ENCODE measurements at places on chromosomes 4 and X.

DNA sequence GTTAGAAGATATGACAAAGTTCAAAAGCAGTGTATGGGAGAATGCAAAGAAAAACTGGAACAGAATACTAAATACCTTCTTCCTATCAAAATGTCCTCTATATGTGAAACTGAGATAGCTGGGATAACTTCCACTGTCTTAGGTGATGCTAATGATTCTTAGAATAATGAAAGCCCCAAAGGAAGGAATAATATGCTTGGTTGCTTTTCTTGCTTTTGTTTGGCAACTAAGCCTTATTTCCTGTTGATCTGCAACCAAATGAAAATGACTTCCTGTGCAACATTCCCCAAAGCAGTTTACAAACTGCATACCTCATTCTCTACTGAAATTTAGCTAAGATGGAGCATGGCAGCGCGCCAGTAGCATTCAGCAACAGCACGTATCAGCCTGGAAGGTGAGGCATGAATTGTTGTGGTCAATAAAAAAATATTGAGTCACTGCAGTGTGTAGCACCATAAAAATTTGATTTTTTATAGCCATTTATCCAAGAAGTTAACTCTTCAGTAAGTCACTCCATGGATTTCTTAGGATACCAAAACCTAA is 18.7 kb downstream of the NDNF start:
- no peak for DNase-seq
- H3K4me1 ChIP-seq: peaks cover 8% of the 10 kb centered on the region
- peaks cover 26% of the 10 kb centered on the region for H3K27me3 ChIP-seq
- H3K36me3 ChIP-seq: no peaks in the 10 kb centered on the region
- H3K27ac ChIP-seq: no peak overlapping the region

- no peak overlapping the region for H3K4me3 ChIP-seq
- no peaks in the 10 kb centered on the region for H3K4me1 ChIP-seq
Observed at GRCh38 chrX:8313844-8314243, 142.8 kb upstream of the VCX2 start.

GRCh38 chr4:8352368-8353157 is 83.0 kb downstream of the HTRA3 start:
- no peak overlapping the region for H3K4me3 ChIP-seq
- H3K4me1 ChIP-seq: no peaks in the 10 kb centered on the region
- H3K27me3 ChIP-seq: no peaks in the 10 kb centered on the region
- no peak for DNase-seq
- H3K36me3 ChIP-seq: no peaks in the 10 kb centered on the region
- no peak overlapping the region for H3K27ac ChIP-seq

DNA sequence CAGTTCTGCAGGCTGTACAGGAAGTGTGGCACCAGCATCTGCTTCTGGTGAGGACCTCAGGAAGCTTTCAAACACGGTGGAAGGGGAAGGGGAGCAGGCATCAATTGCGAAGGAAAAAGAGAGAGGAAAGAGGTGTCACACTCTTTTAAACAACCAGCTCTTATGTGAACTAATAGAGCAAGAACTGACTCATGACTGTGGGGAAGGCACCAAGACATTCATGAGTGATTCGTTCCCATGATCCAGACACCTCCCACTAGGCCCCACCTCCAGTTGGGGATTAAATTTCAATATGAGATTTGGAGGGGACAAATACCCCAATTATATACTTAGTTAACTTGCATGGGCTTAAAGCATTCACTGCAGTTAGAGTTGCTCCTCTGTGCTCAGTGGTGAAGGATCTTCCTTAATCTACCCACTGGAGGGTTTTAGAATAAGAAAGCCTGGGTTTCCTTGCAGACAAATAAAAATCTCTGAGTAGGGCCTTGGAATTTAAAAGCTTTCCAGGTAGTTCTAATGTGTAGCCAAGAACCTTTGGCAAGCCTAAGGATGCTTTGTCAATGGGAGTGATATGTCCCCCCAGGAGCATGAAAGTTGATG is 60.0 kb downstream of the SYNPO2 start:
- peaks cover 7% of the 10 kb centered on the region for H3K27me3 ChIP-seq
- no peaks in the 10 kb centered on the region for H3K4me1 ChIP-seq
- no peak overlapping the region for H3K4me3 ChIP-seq
- no peaks in the 10 kb centered on the region for H3K36me3 ChIP-seq

- peaks cover 2% of the 10 kb centered on the region for H3K27me3 ChIP-seq
- H3K27ac ChIP-seq: no peak overlapping the region
- no peak for DNase-seq
- no peaks in the 10 kb centered on the region for H3K36me3 ChIP-seq
- H3K4me3 ChIP-seq: no peak overlapping the region
Observed at GRCh38 chr4:75867130-75867529, 35.1 kb downstream of the PPEF2 start.

GRCh38 chrX:16946971-16947562 is 609 bp downstream of the REPS2 start:
- no peaks in the 10 kb centered on the region for H3K36me3 ChIP-seq
- peaks cover 18% of the 10 kb centered on the region for H3K27me3 ChIP-seq
- peaks cover 5% of the 10 kb centered on the region for H3K4me1 ChIP-seq
- DNase-seq: peak; percentile 20
- H3K4me3 ChIP-seq: peak overlapping the region; percentile 62

DNA sequence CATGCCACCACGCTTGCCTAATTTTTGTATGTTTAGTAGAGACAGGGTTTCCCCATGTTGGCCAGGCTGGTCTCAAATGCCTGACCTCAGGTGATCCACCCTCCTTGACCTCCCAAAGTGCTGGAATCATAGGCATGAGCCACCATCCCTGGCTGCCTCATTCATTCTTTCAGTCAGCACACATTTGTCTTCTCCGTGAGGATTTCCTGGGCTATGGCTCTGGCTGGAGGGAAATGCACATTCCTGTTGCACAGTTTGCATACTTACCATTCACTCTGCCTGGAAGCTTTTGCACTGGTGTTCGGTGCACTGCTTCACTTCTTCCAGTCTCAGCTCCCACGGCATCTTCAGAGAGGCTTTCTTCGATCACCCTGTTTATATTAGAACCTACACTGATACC is 267.8 kb downstream of the STIM2 start:
- H3K4me1 ChIP-seq: no peaks in the 10 kb centered on the region
- no peaks in the 10 kb centered on the region for H3K27me3 ChIP-seq
- DNase-seq: no peak
- H3K36me3 ChIP-seq: no peaks in the 10 kb centered on the region

- H3K4me1 ChIP-seq: no peaks in the 10 kb centered on the region
- no peaks in the 10 kb centered on the region for H3K36me3 ChIP-seq
- no peak overlapping the region for H3K4me3 ChIP-seq
- DNase-seq: no peak
- H3K27me3 ChIP-seq: no peaks in the 10 kb centered on the region
Observed at GRCh38 chr4:52263607-52264006, 212.5 kb downstream of the SPATA18 start.

DNA sequence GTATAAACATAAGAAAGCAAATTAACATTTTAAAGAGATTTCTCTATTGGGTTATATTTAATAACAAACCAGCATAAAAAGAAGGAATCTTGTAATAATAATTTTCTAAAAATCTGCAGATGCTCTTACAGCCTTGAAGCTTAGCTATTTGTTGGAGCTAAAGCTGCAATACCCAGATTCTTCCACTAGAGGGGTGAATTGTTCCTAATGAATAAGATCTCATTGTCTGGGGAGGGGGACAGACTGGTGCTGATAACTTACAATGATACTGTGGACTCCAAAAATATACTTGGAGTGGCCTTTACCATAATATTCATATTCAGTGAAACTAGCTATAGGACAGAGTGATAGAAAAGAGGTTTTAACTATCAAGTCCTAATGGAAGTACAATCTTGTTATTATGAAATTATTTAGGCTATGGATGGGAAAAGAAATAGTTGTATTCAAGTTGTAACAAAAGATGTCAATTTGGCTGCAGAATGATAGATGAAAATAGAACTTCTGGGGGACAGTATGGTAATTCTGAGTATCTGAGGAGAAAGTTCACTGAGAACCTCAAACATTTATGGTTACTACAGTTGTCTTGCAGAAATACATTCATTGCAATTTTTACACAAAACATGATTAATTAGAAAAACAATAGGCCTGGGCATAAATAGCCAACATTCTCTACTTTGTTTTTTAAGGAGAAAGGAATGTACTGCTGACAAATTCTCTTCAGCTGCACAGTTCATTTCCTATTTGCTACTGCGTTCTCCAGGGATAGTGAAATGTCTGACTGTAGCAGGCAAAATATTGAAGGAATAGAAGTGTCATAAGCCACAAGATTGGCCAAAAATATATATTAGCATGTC is 443.3 kb downstream of the GBA3 start:
- H3K36me3 ChIP-seq: no peaks in the 10 kb centered on the region
- H3K27ac ChIP-seq: no peak overlapping the region
- H3K4me1 ChIP-seq: no peaks in the 10 kb centered on the region
- no peak for DNase-seq
- H3K4me3 ChIP-seq: no peak overlapping the region

DNA sequence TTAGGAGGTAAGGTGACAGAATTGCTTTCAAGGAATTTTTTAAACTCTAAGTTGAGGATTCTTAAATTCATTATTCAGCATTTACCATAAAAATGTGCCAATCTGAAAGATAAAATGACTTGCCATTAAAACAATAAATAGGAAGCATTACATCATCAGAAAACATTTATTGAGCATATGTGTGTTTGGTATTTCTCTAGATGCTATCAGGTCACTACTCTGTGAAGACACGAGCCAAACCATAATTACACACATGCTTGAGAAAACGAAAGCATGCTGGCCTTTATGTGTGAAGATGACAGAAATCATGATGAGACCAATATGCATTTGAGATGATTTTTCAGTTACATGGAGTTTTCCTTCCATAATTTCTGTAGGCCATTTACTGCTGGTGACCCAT is 12.3 kb upstream of the IL21 start:
- no peaks in the 10 kb centered on the region for H3K36me3 ChIP-seq
- no peak overlapping the region for H3K4me3 ChIP-seq
- DNase-seq: no peak
- peaks cover 10% of the 10 kb centered on the region for H3K27me3 ChIP-seq
- peaks cover 3% of the 10 kb centered on the region for H3K4me1 ChIP-seq

- H3K36me3 ChIP-seq: no peaks in the 10 kb centered on the region
- H3K27ac ChIP-seq: no peak overlapping the region
- DNase-seq: no peak
- H3K4me3 ChIP-seq: no peak overlapping the region
- no peaks in the 10 kb centered on the region for H3K4me1 ChIP-seq
- H3K27me3 ChIP-seq: no peaks in the 10 kb centered on the region
Observed at GRCh38 chrX:38937400-38937799, 136.1 kb downstream of the MID1IP1 start.

DNA sequence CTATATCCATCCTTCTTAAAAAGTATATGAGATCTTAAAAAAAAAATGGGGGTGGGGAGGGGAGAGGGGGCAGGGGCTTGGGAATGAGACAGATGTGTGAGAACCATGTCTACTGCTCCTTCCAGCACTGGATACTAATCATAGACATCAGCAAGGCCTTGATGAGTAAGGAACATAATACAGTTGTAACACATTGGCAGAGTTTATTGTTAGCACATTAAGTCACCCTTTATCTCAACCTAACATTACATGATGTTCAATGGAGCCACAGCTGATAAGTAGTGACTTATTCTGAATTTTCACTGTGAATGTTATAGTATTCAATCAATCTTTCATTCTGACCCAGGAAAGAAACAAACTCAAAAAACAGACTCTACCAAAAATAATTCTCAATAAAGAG is 47.3 kb upstream of the KCNE5 start:
- H3K4me3 ChIP-seq: no peak overlapping the region
- no peak for DNase-seq
- no peaks in the 10 kb centered on the region for H3K4me1 ChIP-seq

DNA sequence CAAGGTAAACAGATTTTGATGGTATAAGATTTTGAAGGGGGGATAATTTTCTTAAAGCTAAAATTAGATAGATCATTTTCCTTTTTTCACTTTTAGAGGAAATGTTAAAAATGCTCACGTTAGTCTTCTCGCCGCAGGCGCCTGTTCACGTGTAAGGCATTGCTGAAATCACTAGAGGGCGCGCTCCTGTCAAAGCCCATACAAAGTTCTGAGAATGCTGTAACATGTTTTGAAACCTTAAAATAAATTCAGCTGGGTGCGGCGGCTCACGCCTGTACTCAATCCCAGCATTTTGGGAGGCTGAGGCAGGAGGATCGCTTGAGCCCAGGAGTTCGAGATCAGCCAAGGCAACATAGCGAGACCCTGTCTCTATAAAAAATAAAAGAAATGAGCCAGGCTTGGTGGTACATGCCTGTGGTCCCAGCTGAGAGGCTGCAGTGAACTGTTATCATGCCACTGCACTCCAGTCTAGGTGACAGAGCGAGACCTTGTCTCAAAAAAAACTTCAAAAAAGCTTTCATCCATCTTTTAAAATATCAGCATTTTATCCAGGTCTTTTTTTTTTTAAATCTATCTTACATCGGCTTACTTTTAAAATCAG is 138.0 kb downstream of the RBMX2 start:
- no peak overlapping the region for H3K27ac ChIP-seq
- H3K27me3 ChIP-seq: no peaks in the 10 kb centered on the region
- H3K4me3 ChIP-seq: no peak overlapping the region
- H3K36me3 ChIP-seq: no peaks in the 10 kb centered on the region

DNA sequence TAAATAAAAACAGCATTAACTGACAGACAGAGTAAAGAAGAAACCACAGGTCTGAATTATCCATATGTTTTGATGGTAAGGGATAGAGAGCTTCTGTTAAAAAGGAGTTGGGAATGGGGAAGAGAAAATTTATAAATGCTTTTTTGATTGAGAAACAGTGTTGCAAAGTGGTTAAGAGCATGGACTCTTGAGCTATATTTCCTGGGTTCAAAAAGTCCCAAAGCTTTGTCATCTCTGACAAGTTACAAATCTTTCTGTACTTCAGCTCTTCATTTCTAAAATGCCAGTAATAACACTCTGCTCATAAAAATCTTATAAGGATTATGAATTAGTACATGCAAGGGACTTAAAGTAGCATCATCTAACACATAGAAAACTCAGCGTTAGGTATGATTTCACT is 62.2 kb downstream of the N4BP2 start:
- H3K27ac ChIP-seq: no peak overlapping the region
- H3K4me3 ChIP-seq: no peak overlapping the region
- H3K27me3 ChIP-seq: no peaks in the 10 kb centered on the region
- DNase-seq: no peak
- peaks cover 23% of the 10 kb centered on the region for H3K4me1 ChIP-seq
- peaks cover 35% of the 10 kb centered on the region for H3K36me3 ChIP-seq

DNA sequence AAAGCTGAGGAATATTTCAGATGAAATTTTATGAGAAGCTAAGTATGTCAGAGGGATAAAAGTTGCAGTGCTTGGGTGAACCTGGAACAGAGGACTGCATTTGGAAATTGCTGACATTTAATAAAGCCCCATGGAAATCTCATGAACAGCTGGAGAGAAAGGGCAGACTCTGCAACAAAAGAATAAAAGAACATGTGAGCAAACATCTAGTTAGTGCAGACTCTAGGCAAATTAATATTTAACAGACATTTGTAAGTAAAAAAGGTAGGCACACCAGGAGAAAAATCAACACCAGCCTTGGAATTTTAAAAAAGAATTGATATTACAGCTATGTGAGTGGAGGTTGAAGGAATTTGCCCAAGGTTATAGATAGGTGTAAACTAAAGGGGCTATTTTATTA is 114.6 kb upstream of the PUDP start:
- H3K27ac ChIP-seq: no peak overlapping the region
- H3K27me3 ChIP-seq: no peaks in the 10 kb centered on the region
- peaks cover 5% of the 10 kb centered on the region for H3K36me3 ChIP-seq
- H3K4me1 ChIP-seq: no peaks in the 10 kb centered on the region
